ENCODE measurements at places on chromosomes 5 and 9.

- DNase-seq = no peak
Measured at GRCh38 chr5:124301850-124302249, 444.6 kb downstream of the ZNF608 start.

DNA sequence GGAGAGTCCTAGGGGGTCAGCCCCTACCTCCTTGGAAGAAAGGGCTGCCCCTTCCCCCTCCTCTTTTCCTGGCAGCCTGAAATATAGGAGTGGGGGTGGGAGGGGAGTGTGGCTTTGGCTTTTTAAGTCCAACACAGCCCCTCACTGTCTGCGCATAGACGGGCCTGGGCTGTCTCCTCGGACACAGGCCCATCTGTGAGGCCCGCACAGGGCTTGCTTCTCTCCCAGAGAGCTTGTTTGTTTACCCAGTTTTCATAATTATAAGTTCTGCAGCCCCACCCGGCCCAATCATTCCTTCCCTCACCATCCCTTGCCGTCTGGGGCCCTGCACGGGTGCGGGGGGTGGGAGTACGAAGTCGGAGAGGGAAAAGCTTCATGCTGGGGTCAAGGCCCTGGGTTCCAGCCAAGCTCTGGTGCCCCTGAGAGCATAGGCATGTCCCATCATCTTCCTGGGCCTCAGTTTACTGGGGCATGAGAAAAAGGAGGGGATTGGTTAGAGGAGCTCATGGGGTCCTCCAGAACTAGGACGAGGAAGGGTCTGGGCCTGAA, 54.0 kb upstream of the STXBP1 start:
- DNase-seq = no peak

DNA sequence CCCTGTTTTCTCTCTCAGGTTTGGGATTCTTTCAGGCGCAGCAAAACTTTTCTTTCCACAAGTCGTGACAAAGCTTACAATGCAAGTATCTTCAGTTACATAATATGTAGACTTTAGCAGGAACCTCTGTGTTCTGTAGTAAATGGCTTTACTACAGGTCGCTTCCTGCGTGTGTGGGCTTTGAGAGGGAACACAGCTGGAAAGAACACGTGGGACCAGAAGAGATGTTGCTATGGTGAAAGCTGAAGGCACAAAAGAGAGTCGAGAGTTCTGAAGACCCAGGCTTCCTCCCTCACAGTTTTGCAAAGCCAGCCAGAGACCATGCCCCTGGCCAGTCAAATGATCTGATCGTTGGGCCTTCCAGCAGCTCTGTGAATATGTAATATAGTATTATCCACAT, 4.0 kb downstream of the ANKRD55 start:
- no peak for DNase-seq

GRCh38 chr5:16603295-16603694, 13.5 kb downstream of the RETREG1 start:
- no peak for DNase-seq

DNA sequence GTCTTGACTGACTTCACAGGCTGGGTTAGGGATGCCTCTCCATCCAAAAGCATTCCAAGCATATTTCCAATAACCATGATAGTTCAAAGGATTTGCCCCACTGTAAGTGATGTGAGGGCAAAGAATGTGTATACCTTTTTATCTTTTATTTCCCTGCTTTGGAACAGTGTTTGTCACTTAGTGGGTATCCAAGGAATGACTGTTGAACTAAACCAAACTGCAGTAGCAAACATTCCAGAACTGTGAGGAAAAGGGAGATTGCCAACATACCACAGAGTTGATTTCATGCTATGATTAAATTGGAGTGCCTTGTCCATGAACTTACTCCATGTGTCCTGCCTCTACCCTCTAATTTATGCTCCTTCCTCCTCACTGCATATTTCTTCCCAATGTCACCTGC, 400.0 kb downstream of the KIAA0825 start:
- peak; percentile 62 for DNase-seq

DNA sequence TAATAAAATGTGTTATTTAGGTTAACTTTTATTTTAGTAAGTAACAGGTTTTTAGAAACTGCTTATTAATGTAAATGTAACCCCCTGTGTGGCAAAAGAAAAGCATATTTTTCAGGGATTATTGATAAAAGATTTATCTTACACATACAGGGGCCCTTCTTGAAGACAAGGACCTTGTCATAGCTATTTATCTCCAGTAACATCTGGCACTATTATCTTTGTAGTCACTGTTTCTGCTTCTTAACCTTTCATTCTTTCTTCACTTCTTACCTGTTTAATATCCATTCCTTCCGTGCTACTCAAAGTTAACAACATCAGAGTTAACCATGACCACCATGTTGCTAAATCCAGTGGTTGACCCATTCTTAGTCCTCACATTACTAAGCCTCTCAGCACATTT, 117.8 kb upstream of the VCAN start:
- no peak for DNase-seq
